Fibroblast of lung (primary cell): ENCODE measurements at places on chromosomes 16 and 17. TPM values are rescaled to one million over a fixed set of nuclear protein-coding genes. Genes with fewer than 3 reads are reported as not detected.

The TBC1D3H gene
- not detected in 2 replicates for total RNA-seq

The BCAR1 gene
- total RNA-seq, result 26.5 and 36.8 TPM in 2 replicates

The PRDM7 gene
- not detected in 2 replicates for total RNA-seq

The SPATA32 gene
- total RNA-seq, result not detected in 2 replicates

The CACNG1 gene
- not detected in 2 replicates for total RNA-seq

The CUEDC1 gene
- 6.2 and 11.9 TPM in 2 replicates for total RNA-seq

The RNU2-1 gene
- total RNA-seq, result not detected in 2 replicates

The GRIN2A gene
- total RNA-seq, result under 0.01 and 0.33 TPM in 2 replicates

The CNTNAP4 gene
- not detected in 2 replicates for total RNA-seq

The TBC1D3G gene
- total RNA-seq, result not detected in 2 replicates

The MFSD11 gene
- 15.7 and 31.4 TPM in 2 replicates for total RNA-seq

The TP53TG3F gene
- not detected in 2 replicates for total RNA-seq

The LAT gene
- total RNA-seq, result 0.26 and 0.50 TPM in 2 replicates

The ITGAD gene
- total RNA-seq, result not detected in 2 replicates

The NOTUM gene
- total RNA-seq, result 0.50 and 0.51 TPM in 2 replicates

The GNAO1 gene
- 0.17 and 0.26 TPM in 2 replicates for total RNA-seq
